ENCODE measurements at places on chromosomes 16 and 17. TPM values are rescaled to one million over a fixed set of nuclear protein-coding genes. Genes with fewer than 3 reads are reported as not detected.

MYH1 gene
- total RNA-seq, result not detected

GRCh38 chr16:16933861-16934260 lies 536.9 kb downstream of the XYLT1 start:
- H3K4me1 ChIP-seq, result no peaks in the 10 kb centered on the region
- DNase-seq, result no peak
- no peak overlapping the region for H3K27ac ChIP-seq
- no peak overlapping the region for H3K4me3 ChIP-seq
- H3K27me3 ChIP-seq, result no peaks in the 10 kb centered on the region

GRCh38 chr17:79473111-79473875 lies 137.6 kb downstream of the RBFOX3 start:
- H3K27ac ChIP-seq, result no peak overlapping the region
- no peak for DNase-seq
- H3K36me3 ChIP-seq, result no peaks in the 10 kb centered on the region
- no peaks in the 10 kb centered on the region for H3K4me1 ChIP-seq

GRCh38 chr16:26155221-26155620 lies 463.5 kb downstream of the HS3ST4 start:
- H3K27ac ChIP-seq, result no peak overlapping the region
- no peak for DNase-seq
- no peaks in the 10 kb centered on the region for H3K27me3 ChIP-seq
- H3K4me1 ChIP-seq, result no peaks in the 10 kb centered on the region

- H3K27ac ChIP-seq, result no peak overlapping the region
- peaks cover 5% of the 10 kb centered on the region for H3K4me1 ChIP-seq
- H3K27me3 ChIP-seq, result peaks cover 30% of the 10 kb centered on the region
- H3K4me3 ChIP-seq, result no peak overlapping the region
- H3K36me3 ChIP-seq, result no peaks in the 10 kb centered on the region
- peak; percentile 76 for DNase-seq
These were observed 6.5 kb upstream of the HBM start for GRCh38 chr16:159136-159849.

DNA sequence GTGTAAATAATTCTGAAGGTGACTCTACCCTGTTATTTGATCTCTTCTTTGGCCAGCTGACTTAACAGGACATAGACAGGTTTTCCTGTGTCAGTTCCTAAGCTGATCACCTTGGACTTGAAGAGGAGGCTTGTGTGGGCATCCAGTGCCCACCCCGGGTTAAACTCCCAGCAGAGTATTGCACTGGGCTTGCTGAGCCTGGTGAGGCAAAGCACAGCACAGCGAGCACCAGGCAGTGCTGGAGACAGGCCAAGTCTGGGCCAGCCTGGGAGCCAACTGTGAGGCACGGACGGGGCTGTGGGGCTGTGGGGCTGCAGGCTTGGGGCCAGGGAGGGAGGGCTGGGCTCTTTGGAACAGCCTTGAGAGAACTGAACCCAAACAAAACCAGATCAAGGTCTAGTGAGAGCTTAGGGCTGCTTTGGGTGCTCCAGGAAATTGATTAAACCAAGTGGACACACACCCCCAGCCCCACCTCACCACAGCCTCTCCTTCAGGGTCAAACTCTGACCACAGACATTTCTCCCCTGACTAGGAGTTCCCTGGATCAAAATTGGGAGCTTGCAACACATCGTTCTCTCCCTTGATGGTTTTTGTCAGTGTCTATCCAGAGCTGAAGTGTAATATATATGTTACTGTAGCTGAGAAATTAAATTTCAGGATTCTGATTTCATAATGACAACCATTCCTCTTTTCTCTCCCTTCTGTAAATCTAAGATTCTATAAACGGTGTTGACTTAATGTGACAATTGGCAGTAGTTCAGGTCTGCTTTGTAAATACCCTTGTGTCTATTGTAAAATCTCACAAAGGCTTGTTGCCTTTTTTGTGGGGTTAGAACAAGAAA lies 5.1 kb downstream of the STH start:
- H3K4me3 ChIP-seq, result no peak overlapping the region
- H3K36me3 ChIP-seq, result no peaks in the 10 kb centered on the region
- H3K27me3 ChIP-seq, result no peaks in the 10 kb centered on the region
- no peak overlapping the region for H3K27ac ChIP-seq
- peak; percentile 64 for DNase-seq
- peaks cover 3% of the 10 kb centered on the region for H3K4me1 ChIP-seq

All from osteoblast (primary cell).